Endothelial cell (in vitro differentiated cells): ENCODE measurements at places on chromosomes 3 and 15. TPM values are rescaled to one million over a fixed set of nuclear protein-coding genes. Genes with fewer than 3 reads are reported as not detected.

DNA sequence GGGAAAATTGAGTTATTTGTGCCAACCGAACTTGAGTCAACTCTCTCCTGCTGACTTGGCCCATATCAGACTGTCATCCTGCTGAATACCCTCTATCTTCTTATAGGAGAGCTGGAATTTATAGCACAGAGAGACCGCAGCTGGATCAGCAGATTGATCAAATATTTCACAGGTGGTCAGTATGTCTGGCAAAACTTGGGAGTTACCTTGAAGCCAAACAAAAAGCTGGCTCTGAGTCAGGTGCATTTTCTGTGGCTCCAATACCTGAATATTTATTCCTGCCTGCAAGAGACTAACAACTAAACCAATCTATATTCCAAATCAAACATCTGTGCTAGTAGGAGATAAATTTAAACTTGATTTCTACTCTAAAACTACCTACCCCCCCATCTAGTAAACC lies 752.1 kb upstream of the ALCAM start:
- DNase-seq, result no peak

- no peak for DNase-seq
Measured at GRCh38 chr3:76869726-76870384, 170.0 kb upstream of the ROBO2 start.

DNA sequence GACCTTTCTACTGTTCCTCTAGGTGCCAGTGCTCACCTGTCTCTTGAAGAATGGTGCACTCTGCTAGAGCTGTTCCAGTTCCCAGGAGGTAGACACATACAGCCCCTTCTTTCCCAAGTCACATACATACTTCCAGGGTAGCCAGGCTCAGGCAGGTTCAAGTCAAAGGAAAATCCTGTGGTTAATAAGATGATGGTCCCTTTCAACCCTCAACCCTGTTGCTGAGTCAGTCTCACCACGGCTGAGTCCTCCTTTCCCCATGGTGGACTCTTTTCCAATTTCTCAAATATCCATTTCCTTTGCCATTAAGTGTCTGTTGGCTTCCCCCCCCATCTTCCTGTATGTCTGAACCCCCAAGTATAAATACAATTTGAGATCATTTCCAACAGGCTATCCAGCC lies 56.1 kb upstream of the ACAN start:
- DNase-seq, result no peak

DNA sequence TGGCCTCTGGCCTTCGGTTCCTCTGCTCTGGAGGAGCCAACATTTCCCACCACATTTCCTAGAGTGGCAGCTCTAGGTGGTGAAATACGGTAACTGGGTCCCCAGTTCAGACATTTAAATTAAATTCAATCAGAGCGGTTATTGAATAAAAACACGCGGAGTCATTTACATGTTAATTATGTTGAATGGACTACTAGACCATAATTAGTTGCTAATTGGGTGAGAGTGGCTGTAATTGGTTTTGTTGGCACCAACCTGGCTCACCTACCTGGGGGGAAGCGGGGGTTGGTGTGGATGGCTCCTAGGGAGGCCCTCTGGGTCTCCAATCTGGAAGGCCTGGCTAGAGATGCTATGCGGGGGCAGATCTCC lies 12.7 kb downstream of the SEMA3F start:
- DNase-seq, result no peak

- DNase-seq, result peak; percentile 64
Measured at GRCh38 chr3:49841126-49841696, 15.2 kb downstream of the TRAIP start.

DNA sequence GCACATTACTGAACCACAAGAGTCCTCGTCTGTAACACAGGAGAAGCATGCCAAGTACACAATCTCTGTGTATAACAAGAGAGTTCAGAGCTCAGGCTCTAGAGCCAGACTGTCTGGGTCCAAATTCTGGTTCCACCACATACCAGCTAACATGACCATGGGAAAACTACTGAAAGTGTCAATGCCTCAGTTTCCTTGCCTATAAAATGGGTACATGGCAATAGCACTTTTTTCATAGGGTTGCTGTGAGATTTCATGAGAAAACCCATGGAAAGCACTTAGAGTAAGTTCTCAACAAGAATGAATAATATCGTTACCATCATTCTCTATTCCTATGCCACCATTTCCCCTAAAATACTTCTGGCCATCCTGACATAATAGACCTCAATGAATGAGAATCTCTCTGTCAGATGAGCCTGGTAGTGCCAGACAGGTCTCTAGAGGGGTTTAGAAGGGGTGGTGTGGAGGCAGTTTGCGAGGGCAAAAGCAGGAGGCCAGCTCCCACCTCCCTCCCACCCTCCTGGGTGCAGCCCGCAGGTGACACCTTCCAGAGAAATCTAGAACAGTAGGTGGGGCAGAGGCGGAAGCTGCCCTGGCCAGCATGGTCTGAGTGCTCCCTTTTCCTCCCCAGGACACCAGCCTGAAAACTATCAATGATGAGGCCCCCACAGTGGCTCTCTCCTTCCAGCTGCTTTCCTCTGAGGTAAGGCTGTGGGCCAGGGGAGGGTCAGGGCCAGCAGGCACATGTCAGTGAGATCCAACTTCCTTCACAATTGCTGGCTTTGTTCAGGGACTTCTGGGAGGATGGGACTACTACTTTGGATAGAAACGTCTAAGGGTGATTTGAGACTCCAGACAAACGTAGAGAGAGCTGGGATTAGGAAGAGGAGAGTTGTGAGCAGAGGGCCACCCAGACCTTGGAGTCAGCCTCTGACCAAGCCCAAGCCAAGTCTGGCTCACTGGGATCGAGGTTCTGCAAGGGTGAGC lies 45.3 kb downstream of the CCDC33 start:
- DNase-seq, result no peak

DNA sequence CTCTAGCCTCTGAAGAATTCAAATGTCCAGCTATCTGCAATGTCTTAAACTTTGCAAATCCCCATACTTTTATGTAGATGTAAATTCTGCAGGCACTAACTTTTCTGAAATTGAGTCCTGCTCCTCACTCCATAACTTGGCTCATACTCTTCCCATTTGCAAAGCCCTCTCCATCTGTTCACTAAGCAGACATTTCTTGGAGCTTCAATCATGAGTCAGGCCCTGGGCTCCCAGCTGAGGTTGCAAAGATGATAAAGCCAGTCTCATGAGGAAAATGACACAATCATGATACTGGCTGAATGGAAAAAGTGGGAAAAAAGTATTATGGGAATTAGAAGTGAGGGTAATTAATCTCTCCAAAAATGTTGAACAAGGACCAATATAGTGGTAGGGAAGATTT lies 507.6 kb downstream of the NR2F2 start:
- no peak for DNase-seq

GRCh38 chr3:118960876-118961450 lies 73.7 kb downstream of the IGSF11 start:
- no peak for DNase-seq

GRCh38 chr3:197050511-197050910 lies 20.9 kb upstream of the MELTF start:
- DNase-seq, result no peak

DNA sequence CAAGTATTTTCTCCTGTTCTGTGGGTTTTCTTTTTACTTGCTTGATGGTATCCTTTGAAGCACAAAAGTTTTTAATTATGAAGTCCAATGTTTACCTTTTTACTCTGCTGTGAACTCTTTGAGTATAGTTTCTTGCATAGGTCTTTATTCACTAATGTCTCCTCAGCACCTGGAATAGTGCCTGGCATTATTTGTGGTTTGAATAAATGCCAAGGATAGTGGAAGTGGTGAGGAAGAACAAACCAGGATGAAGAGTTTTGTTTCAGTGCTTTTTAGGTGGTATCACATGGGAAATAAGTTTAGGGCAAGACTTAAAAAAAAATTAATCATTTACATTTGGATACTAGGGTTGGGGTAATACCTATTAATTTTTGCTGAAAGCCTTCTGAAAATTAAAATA lies 25.7 kb downstream of the GPD1L start:
- DNase-seq, result no peak

- no peak for DNase-seq
Measured at GRCh38 chr3:7332696-7333095, 471.8 kb downstream of the GRM7 start.

- DNase-seq, result no peak
Measured at GRCh38 chr3:197368821-197369220, 70.4 kb upstream of the DLG1 start.

DNA sequence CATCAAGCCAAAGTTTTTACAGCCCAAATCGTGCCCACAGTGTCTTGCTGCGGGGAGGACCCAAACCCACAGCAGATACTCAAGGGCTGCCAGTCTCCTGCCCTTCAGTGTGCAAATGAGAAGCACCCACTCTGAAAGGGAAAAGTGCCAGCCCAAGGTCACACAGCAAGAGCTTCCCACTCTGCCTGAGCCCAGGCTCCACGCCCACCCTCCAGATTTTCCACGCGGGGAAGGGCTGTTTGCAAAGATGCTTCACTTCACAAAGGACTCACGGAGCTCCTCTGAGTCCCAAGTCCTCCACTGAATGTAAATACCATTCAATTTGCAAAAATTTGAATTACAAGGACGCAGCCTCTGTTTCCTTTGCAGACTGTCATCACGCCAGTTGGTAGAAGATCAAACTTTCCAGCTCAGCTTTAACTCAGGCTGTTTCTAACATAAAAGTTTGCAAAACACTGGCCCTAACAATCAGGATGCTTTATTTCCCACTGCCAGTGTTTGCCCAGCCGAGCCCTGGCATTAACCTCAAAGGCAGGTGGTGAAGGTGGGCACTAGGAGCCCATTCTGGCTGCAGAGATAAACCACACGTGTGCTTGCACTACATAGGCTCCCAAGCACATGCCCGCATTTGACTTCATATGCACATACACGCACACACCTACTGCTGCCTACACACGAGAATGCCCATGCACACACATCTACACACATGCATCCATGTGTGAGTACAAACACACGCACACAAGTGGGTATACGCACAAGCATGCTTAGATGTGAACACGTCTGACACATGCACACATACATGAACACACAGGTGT lies 7.6 kb downstream of the CACNA2D2 start:
- no peak for DNase-seq

- DNase-seq, result no peak
Measured at GRCh38 chr3:177201700-177202397, 4.6 kb upstream of the TBL1XR1 start.

DNA sequence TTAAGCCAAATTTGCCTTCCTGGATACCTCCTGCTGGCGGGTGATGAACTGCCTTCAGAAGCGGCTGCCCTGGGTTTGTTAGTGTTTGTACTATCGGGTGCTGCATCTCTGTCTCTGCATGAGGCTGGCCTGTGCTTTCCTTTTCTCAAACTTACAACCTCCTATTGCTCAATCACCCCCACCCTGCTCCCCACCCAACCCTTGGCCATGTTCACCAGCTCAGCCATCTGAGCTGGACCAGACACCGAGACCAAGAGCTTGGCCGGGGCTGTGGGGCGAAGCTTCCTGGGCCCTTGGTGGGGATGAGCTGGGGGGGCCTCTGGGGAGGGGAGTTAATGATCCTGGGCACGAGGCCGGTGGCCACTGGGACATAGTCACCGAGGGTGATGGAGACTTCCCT lies 16.8 kb upstream of the FBLN2 start:
- DNase-seq, result no peak

The GABRB3 gene
- total RNA-seq, result 4.4 TPM

The CKMT1B gene
- total RNA-seq, result 12.8 TPM

The TMEM207 gene
- not detected for total RNA-seq

The ALDH1L1 gene
- not detected for total RNA-seq

The CFAP44 gene
- total RNA-seq, result 1.7 TPM
